ENCODE measurements at places on chromosomes 3 and 15. TPM values are rescaled to one million over a fixed set of nuclear protein-coding genes. Genes with fewer than 3 reads are reported as not detected.

DNA sequence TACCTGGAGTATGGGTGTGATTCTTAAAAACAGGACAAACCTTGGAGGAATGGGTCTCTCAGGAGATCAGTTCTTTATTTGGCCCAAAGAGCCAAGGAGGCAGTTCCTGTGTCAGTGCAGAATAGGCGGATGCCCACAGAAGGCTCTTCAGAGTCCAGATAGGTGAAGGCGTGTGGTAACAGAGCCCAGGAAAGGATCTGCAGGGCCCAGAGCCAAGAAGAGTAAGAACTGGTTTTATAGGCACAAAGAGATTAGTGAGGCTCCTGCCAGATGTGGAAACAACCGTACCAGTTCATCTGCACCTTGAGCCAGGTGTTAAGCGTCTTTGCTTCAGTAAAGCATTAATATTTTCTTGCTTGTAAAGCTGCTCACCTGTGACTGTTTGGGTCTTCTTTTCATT is 140.1 kb upstream of the BFSP2 start:
- DNase-seq, result no peak

DNA sequence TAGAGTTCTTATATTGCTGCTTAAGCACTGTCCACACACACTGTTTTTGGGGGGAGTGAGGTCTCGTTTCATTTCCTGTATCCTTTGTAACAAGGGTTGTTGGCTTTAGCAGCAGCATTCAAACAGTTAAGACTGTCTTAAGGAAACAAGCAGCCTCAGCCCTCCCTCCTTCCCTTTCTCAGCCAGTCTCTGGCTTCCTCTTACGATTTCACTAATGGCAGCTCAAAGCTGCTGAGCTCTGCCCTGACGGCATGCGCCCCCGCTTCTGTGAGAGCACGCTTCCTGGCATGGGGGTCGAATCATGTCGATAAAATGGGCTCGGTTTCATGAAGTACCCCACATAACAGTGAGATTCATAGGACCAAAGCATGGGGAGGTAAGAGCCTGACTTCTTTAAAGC is 105.0 kb downstream of the KLHL25 start:
- no peak for DNase-seq

DNA sequence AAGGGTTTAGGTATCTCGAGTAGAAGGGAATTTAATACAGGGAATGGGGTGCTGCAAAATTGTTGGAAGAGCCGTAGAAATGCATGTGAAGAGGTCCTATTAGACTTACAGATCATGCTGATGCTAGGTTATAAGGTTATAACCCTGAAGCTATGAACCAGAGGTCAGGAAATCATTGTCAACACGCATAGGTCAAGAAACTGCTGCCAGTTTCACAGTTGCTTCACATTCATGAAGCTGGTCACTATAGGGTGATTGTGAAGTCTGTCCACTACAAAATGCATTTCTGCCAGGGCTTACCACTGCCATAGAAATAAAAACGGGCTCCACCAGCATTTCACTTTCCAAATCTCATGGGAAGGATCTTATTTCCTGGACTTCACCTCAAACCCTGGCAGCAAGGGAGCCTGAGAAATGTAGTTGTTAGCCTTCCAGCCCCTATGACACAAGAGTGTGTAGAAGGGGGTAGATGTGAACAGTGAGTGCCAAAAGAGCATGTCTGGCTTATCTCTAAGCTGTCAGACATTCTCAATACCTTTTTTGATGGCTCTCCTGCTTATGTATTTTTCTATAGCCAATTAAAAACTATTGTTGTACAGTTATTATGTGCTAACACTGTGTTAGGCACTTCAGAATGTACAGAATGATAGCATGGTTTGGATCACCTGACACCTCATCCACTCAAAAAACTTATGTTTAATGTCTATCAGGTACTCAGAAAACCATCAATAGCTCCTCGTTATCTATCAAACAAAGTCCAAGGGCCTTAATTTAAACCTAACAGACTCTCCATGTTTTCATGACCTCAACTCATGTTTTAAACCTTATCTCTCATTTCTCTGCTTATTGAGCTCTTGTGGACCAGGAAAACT is 148.3 kb upstream of the TSC22D2 start:
- no peak for DNase-seq

GRCh38 chr15:99106417-99107220 is 1.7 kb downstream of the SYNM start:
- DNase-seq, result peak; percentile 74

DNA sequence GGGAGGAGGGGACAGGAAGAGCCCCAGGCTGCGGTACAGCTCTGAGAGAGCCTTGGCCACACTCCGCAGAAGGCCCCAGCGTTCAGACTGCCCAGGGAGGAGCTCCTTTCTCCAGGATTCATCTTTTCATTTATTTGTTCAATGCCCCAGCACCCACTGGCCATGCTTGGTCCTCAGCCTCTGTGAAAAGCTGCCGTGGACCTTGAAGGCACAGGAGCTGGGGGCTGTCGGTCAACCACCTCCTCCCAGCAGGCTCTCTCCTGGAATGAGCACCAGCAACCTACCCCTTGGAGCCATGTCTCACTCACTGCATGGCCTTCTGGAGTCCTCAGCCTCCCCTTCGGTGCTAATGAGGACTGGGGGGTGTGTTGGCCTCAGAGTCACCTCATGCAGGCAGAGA is 21.6 kb upstream of the PRR23E start:
- no peak for DNase-seq

DNA sequence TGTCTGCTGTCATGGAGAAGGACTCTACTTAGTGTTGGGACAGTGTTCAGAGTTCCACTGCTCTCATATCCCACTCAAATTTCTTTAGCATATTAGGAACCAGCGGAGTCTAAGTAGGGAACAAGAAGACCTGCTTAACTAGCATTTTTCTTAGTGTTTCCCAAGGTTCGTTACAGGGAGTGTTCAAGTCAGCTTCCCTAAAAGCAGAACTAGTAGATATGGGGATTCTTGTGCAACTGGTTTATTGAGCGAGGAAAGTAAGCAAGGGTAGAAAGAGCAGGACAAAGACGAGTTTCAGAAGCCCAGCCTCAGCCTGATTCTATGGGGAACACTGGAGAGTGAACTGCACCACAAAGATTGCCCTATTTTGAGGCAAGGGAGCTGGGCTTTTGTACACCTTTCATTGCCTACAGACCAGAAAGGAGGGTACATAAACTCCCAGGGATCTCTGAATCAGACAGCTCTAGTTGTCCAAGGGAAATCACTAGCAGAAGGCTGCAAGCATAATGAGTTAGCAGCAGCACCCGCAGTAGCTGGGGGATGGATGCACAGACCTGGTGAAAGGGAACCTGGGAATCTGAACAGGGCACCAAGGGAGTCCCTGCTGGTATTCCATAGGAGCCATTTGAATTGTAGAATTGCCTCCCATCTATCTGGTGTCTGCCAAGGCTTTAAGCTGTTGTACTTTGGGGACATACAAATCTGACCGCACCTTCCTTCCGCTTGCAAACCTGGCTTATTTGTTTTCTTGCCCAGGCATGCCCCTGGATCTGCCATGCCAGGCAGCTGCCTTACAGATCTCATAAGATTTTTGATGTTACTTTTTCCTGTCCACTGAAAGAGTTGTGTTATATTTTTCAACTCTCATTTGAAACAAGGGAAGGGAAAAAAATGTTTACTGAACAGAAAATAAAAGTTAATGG is 15.1 kb downstream of the CMTM7 start:
- no peak for DNase-seq

GRCh38 chr3:124633524-124633923 is 96.7 kb upstream of the UMPS start:
- DNase-seq, result no peak

DNA sequence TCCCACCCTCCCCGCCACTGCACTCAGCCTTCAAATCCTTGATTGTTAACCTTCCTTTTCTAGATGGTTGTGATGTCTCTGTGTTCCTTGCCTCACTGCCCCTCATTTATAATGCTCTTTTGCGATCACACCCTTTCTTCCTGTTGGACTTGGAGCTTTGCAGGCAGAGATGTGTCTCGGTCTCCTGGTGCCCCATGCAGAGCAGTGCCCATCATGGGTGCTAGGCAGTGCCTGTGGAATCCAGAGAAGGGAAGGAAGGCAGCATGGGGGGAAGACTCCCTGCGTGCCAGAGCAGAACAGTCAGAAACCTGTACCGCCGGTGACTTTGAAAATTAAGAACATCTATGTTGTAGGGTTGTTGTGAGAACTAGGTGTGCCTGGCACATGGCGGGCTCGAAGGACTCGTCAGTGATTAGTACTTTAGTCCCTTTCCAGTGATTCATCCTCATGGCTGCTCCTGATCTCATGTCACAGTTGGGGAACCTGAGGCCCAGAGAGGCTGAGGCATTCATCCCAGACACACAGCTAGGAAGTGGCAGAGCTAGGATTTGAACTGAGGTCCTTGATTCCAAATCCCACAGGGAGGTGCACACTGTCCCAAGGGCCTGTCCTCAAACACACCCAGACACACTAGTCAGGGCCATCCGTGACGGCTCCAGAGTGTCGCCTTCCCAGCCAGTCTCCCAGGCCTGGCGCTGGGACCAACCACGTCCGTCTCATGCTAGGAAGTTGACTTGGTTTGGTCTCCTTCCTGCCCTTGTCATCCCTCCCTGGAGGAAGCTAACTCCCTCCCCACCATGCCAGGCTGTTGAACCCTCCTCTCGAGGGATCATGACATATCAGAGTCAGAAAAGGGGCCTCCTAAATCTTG is 58.3 kb downstream of the SMAD6 start:
- no peak for DNase-seq

DNA sequence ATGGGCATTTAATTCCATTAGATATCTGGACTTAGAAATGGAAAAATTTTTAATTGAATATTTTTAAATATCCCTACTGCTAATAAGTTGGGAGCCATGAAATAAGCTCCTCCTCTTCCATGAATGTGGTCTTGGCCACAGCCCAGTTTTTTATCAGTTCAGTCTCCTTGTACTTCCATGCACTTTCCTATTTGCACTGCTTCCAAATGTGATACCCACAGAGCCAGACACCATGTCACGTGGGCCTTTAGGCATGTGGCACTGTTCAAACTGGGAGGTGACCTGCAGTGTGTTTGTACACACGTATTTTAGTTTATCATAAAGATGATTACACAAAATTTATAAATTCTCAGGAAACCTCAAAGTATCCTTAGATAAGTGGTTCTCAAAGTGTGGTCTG is 80.1 kb upstream of the DGKG start:
- DNase-seq, result no peak

DNA sequence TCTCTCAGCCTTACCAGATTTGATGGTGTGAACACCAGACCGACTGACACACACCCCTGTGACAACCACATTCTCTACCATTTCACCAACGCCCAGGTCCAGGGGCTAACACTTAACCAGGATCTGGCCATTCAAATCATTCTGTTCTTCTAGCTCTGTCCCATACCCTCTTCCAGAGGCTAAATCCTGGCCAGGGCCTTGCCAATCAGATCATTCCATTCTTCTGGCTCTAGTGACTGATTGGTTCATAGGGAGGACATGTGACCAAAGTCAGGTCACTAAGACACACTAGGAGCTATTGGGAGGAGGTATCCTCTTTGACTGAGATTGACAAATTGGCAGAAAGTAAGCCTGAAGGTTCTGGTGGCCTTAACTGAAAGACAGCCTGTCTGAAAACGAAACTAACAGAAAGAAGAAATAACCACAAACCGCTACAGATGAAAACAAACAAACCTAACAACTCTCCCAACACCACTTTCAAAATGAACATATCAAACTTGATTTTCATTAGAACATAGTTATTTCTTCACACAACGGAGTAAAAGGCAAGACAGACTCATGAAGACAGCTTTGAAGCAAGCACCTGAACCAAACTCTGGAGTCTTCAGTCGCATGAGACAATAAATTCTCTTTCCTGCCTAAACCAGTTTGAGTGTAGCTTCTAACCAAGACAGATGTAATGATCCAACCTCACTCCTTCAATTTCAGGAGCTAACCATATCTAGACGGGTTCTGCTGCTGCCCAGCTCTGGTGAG is 68.5 kb downstream of the TRANK1 start:
- no peak for DNase-seq

GRCh38 chr3:39809181-39809994 is at the start of gene MYRIP:
TSS of gene MYRIP (plus strand) at chr3:39809609. CDS start at chr3:39900817, 91,208 bp downstream.
- DNase-seq, result no peak

- peak; percentile 63 for DNase-seq
These were observed 41.6 kb upstream of the ROPN1 start for GRCh38 chr3:124033360-124034015.

HCN4 gene
- total RNA-seq, result not detected

PPP2R3A gene
- total RNA-seq, result 71.7 TPM

SERP1 gene
- 84.2 TPM for total RNA-seq

C3orf85 gene
- not detected for total RNA-seq
